Gastroesophageal sphincter (tissue), 4 donors: ENCODE measurements at places on chromosomes 5 and 9.

DNA sequence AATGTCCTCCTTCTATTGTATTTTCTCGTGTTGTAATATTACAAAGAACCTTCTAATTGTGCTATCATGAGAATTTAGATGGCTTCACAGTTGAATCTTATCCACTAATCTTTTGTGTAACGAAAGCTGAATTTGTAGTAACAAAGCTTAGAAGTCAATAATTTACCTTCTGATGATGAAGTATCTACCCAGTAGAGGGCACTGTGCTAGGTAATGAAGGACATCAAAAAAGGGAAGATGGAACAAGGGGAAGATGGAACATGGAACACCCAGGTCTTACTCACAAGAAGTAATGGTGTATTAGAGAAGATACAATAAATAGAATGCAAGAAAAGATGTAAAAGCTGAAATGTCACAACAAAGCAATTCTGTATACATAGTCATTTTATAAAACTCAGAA is 131.0 kb upstream of the CCNG1 start:
- ATAC-seq, result no peak

DNA sequence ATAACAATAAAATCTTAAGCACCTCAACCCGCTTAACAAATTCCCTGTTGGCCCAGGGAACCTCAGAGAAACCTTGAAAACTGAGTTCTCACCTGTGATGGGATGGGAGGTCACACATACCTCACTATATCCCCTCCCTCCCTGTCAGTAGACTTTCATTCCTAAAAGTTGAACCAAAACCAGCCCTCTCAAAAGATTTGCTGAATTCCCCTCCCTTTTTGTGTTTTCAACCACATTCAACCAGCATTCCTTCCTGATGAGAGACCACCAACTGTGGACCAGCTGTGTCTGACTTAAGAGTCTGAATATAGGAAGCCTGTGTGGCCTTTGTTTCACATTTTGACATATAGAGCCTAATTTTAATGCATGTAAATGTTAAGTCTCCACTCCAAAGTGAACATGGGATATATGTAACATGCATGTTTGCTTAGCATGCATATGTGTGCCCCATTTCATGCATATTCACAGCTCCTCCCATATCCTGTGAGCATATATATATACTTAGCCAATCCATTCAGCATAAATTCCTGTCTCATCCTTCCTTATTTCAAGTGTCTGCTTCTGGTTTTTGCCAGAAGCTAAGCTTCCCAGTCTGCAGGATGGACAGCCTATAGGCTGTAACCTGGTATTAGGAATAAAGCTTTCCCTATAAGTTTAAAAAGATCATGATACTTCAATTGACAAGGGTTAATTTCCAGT is 604.6 kb downstream of the PTPRD start:
- no peak for ATAC-seq

DNA sequence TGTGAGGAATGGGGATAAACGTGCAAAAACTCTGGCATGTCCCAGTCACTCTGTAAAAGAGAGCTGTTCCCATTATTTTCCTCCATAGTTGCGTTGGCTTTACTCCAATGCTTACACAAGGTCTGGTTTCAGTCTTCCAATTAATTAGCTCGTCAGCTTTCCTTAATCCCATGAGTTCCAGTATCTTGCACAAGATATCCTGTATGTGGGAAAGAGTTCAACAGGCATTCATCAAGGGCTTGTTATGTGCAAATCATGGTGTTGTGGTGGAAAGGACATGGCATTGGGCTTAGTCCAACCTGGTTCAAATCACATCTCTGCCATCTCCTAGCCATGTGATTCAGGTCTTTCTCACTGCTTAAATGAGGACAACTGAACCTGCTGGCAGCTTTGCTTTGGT is 77.5 kb upstream of the PANK3 start:
- ATAC-seq, result peak; percentile 66

DNA sequence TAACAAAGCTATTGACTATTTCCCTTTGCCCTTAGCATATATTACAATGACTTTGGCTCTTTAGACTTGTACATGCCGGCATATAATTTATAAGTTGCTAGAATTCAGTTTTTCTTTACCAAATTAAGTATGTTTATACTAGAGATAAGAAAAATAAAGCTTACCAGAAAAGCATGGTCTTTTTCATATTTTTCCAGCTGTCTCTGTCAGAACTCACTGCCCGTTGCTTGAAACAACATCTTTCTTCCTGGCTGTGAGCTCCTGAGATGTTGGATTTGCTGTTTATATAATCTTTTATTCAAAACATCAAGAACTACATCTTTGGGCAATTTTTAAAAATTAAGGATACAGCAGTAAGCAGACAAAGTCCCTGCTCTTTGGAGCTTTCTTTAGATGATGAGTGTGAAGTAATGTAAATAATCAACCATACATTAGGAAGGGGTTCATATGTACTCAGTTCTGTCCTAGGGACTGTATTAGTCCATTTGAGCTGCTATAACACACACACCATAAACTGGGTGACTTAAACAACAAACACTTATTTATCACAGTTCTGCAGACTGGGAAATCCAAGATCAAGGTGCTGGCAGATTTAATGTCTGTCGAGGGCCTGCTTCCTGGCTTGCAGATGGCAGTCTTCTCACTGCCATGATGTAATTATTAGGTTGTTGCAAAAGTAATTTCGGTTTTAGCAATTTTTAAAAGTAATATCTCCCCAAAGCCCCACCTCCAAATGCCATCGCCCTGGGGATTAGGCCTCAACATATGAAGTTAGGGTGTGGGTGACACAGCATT is 45.4 kb upstream of the RANBP3L start:
- no peak for ATAC-seq

DNA sequence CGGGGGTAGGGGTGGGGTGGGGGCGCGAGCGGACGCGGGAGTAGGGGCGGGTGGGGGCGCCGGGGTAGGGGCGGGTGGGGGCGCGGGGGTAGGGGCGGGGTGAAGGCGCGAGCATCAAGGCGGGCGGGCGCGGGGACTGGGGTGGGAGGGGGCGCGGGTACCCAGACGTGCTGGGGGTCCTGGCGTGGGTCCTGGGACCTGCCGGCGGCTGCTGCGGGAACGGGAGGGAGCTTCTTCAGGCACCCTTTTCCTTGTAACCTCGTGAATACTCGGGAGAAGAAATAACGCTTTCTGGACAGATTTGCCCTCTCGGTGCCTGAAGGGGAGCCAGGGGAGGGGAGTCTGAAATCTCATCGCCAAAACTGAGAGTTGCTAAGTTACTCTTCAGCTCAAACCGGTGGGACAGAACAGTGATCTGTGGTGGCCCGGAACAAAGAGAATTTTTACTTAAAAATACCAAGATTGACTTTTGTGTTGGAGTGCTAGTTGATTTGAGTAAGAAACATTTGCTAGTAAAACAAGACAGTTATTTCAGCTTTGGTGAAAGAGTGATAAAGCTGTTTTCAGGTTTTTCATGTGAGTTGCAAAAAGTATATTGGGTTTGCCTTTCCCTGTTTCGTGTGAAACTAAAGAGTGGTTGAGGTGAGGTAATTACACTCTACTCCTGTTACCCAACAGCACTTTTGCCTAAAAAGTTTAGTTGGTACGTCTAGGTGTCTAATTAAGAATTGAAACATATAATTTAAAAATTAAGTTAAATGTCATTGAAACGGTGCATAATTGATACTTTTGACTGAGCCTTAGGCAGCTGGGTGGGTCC is 643 bp downstream of the PLEKHG4B start:
- ATAC-seq, result no peak

DNA sequence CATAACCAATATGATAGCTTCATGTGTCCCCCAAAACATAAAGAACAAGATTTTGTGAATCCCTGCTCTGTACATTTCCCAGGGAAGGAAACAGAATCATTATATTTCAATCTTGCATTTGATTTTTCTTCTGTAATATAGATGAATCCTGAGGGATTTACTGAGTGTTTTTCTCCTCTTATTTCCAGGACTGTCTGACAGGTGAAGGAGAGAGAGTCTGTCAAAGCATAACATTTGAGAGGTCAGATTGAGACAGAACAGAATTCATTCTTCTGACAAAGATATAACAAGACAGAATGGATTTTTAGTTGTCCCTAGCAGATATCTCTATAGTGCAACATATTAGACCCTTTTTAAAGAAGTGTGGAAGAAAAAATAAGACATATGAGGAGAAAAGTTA is 354.5 kb upstream of the IZUMO3 start:
- ATAC-seq, result no peak

DNA sequence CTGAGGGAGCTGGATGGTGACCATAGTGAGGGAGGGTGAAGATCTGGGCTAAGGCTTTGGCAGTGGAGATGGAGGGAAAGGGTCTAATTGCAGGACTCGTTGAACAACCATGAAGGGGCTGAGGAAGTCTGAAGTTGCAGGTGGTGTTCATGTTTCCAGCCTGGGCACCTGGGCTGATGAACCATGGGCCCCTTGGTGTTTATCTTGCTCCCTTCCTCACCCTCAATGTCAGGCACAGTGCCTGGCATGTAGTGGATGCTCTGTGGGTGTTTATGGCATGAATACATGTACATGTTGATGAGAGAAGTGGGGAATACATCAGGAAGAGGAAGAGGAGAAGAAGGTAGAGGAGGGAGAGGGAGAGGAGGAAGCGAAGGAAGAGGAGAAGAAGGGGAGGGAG is 31.3 kb upstream of the COL15A1 start:
- no peak for ATAC-seq

DNA sequence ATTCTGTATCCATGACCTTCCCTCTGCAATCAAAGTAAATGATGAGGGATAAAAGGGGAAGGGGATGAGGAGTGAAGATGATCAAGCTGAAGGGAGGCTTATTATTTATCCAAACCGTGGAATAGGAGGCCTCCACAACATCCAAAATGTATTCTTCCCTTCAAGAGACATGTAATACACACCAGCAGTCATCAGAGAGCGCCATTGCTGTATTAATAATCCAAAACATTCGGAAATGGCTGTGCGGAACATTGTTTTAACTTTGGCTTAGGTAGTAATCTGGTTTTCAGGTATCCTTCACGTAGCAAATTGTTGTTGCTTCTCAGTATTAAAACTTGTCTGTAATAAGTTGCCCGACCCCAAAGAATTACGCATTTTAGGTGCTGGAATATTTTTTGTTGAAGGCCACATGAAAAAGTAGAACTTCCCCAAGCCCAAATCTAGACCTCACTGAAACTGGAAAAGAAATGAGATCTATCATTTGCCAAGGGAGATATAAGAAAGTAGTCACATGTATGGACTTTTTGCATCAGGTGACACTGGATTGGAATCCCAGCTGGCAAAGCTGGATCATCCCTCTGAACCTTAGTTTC is 2.6 kb upstream of the BOD1 start:
- no peak for ATAC-seq

GRCh38 chr9:112640311-112640710 is 77.6 kb downstream of the INIP start:
- ATAC-seq, result no peak

DNA sequence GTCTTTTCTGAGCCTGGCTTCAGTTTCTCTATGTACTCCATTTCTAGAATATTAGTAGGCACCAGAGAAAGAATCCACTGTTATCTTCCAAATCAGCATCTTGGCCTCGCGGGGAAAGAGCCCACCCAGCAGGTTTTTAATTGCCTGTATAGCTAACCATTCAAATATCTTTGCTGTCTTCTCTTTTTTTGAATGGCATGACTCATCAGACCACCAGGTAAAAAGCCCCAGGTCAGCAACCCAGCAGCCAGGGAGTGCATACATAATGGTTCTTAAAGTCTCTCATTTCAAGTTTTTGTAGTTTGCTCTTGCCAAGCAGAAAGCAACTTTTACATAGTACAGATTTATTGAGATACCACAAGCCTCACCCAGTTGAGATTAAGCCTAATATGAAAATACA is 50.7 kb downstream of the TMEM167A start:
- no peak for ATAC-seq

GRCh38 chr9:111108946-111109345 is 70.7 kb upstream of the LPAR1 start:
- no peak for ATAC-seq
